ENCODE measurements at places on chromosomes 7 and 10.

DNA sequence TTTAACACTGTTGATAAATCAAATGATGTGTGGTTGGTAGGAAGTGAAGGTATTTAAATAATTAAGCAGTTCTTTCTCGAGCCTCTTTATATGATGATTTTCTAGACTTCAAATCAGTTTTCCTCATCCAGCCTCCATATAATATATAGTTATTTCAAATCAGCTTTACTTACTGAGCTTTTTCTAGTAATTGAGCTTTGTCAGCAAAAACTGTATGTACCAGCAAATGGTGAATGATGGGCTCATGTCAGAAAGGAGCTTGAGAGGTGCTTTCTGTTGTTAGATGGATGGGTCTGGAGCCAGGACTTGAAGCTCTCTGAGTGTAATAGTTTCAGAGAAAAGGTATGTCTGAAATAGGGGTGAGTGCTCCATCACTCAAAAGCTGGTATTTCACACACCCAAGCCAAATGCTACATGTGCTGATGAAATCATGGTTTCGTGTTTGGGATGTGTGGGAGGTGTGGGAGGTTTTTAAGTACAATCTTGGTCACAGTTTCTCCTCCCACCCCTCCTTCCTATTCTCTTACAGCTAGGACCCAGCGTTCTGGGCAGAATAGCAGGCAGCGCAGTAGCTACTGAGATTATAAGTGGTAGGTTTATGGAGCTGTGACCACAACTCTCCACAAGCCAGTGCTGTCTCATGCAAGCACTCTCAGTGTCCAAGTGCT, 55.8 kb downstream of the LRMDA start:
- no peak for DNase-seq

- DNase-seq, result no peak
Measured at GRCh38 chr7:98472521-98472954, 71.6 kb upstream of the BAIAP2L1 start.

DNA sequence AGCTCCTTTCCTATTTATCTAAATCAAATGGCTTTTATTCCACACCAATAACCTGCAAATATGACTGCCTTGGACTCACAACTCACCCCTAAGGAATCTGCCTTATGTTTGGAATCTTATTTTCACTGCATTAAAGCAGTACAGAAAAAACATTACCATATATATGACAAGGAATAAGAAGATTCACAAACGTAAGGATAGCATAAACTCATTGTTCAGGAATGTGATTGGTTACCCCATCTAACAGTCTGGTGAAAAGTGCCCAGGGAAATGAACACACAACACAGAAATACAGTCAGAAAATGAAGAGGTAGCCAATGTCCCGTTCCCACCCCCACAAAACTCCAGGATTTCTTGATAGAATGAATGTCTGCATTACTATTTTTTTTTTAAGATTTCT, 2.0 kb downstream of the PPP3CB start:
- DNase-seq, result peak; percentile 59

DNA sequence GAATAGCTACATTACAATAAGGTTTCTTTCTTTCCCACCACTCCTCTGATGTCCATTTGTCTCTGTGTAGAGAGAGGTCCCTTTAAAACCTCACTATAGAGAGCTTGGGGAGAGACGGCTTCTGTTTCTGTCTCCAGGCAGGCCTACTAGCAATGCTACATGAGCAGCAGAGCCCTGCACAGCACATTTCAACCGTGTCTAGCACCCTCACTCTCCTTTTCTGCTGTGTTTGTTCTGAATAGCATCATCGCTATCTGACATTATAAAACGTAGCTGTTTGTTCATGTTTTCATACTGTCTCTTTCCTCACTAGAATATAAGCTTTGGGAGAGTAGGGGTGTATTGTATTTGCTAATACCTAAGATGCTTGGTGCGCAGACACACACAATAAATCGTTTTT, 487.8 kb upstream of the DPP6 start:
- no peak for DNase-seq

DNA sequence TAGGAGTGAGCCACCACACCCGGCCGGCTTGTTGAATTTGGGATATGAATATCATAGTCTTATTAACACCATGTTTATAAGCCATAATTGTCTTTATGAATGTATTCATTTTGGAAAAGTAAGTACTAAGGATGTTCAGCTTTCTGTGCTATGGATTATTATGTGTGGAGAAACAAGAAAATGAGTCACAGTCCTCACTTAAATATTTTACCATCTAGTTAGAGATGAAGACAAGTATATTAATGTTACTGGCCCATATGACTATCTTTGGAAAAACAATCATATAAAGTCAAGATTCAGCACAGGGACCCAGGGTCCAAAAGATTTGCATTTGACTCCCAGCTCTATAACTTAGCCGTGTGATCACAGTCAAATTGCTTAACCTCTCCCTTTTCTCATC, 9.8 kb upstream of the TOMM7 start:
- no peak for DNase-seq

- DNase-seq, result no peak
Measured at GRCh38 chr7:120920591-120921274, 29.8 kb upstream of the ING3 start.

DNA sequence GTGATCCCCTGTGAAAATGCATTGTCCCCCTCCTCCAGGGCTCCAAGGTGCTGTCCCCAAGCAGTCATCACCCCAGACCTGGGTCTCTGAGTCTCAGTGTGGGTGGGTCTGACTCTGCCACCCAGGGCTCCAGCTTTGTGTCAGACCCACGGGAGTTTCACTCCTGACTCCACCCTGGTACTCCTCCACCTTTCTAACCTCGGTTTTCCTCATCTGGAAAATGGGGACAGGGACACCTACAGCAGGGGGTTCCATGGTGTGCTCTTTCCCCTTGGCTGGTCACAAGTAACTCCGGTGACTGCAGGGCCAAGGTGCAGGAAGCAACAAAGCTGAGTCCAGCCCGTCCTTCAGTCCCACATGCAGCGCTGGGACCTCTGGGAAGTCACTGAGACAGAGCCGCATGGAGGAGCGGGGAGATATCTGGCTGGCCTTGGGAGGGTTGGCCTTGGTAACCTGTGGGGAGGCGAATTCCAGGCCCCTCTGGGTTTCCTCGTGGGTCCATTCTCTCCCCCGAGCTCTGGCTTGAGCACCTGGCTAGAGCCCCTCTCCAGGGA, 41.8 kb upstream of the RABGEF1 start:
- no peak for DNase-seq

GRCh38 chr10:71750124-71750841, 23.0 kb downstream of the VSIR start:
- DNase-seq, result no peak

DNA sequence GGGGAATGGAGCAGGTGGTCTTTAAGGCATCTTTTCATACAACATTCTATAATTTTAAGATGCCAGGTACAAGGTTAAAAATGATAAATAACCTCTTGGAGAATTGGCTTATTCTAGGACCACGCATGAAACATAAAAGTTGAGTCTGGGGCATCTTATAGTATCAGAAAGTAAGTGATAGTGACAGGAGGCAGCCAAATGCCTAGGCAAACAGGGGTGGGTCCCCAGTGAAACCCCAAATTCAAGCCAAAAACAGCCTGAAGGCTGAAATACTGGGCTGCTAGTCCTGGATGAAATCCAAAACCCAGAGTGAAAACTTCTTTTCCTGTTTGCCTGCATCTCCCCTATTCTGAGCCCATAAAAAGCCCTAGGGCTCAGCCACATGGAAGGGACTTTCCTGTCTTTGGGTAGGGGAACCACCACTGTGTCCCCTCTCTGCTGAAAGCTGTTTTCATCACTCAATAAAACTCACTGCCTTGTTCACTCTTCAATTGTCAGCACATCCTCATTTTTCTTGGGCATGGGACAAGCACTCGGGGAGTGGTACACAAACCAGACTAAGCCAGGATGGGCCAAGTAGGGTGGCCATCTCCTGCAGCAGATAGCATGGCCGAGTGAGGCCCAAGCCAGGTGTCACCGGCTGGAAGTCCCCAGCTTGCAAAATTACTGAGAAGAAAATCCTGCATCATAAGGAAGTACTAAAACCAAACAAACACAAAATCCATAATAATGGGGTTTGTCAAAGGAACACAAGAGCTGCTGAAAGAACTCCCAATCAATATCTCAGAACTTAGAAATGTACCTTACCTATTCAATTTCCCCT, 241.6 kb upstream of the GALNT17 start:
- no peak for DNase-seq

- DNase-seq, result no peak
Measured at GRCh38 chr7:48388911-48389310, 217.7 kb downstream of the ABCA13 start.
